ENCODE measurements at places on chromosomes 3 and 15. TPM values are rescaled to one million over a fixed set of nuclear protein-coding genes. Genes with fewer than 3 reads are reported as not detected.

- no peak for DNase-seq
Measured at GRCh38 chr3:151330899-151331298, 1.6 kb upstream of the P2RY13 start.

DNA sequence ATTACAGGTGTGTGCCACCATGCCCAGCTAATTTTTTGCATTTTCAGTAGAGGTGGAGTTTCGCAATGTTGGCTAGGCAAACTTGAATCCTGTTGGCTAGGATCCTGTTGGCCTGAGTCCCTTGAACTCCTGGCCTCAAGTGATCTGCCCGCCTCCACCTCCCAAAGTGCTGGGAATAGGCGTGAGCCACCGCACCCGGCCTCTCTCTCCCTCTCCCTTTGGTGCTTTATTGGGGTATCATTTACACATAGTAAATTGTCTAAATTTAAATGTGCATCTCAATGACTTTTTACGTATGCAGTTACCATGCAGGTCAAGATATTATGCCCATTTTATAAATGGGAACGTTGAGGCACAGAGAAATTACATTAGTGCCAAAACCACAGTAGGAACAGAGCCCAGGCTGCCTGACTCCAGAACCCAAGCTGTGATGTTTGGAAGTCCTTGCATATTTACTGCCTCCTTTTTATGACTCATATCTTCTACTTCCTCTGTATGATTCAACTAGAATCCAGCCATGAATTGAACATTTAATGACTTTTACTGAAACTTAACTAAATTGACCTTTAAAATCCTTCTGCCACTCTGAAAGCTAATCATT lies 34.0 kb upstream of the RPP14 start:
- peak; percentile 54 for DNase-seq

DNA sequence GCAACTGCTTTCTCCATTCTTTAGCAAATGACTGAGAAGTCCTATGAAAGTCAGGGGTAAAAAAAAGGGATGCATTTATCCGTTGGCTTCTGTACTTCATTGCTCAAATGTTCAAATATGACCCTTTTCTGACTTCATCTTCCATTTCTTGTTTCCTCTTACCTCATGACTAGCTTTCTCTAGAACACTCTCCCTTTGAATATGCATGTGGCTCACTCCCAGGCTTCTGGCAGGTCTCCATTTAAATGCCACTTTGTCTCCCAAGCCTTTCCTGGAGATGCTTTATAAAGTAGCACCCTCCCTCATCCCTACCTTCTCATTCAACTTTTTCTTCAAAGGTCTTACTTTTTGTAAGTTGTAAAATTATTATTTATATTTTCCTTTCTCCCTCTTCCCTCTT lies 781.8 kb downstream of the NAALADL2 start:
- DNase-seq, result no peak

DNA sequence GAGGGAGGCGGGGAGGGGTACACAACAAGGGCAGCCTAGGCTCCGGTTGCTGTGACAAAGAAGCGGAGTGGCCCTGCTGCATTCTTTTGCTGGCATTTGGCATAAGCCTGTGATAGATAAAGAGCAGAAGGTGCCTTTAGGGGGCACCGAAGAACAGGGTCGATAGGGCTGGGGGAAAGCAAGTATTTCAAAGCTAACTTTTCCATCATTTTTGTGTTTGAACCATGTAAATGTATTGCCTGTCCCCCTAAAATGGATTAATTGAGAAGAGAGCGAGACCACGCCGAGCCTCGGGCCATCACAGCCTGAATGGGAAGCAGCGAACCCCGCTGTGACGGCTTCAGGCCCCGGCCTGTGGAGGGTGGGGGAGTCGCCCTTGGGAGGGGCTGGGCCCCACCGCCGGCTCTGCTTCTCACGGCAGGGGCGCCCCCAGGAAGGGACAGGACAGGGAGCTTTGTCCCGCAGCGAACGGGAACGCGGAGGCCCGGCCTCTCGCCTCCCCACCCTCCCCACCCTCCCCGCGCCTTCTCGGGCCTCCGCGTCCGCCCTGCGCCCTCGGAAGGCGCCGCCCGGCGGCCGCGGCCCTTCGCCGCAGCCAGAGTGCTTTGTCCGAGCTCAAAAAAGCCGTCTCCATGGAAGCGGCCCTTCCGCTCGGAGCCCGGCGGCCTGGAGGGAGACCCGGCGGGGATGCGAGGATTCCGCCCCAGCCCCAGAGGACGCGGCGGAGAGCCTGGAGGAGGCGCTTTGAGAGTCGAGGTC lies 32.4 kb upstream of the ALDH1L1 start:
- no peak for DNase-seq

- DNase-seq, result peak; percentile 53
Measured at GRCh38 chr3:14537590-14538450, 2.3 kb downstream of the GRIP2 start.

The ABTB1 gene
- 1.3 TPM for total RNA-seq

The CRABP1 gene
- not detected for total RNA-seq

- DNase-seq, result no peak
Measured at GRCh38 chr3:135224815-135225362, 429.8 kb downstream of the EPHB1 start.

DNA sequence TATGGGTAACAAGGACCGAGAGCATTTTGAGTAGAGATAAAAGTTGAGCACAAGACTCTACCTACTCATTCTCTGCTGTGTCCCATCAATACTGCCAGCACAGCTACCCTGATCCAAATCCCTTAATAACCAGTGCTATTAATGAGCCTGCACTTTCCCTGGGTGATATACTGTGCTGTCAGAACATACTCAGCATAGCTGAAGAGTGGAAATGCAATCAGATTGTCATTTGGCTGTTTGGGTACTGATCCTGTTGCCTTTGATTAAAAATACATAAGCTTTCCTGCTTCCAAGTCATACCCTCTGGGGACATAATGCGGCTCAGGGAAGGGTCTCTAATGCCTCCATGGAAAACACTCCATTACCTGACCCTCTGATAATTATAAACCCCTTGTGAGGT lies 917.5 kb downstream of the SQOR start:
- no peak for DNase-seq

The PP2D1 gene
- not detected for total RNA-seq

The ITGB5 gene
- total RNA-seq, result 103 TPM

The RUBCN gene
- 27.1 TPM for total RNA-seq

The TMEM212 gene
- not detected for total RNA-seq

DNA sequence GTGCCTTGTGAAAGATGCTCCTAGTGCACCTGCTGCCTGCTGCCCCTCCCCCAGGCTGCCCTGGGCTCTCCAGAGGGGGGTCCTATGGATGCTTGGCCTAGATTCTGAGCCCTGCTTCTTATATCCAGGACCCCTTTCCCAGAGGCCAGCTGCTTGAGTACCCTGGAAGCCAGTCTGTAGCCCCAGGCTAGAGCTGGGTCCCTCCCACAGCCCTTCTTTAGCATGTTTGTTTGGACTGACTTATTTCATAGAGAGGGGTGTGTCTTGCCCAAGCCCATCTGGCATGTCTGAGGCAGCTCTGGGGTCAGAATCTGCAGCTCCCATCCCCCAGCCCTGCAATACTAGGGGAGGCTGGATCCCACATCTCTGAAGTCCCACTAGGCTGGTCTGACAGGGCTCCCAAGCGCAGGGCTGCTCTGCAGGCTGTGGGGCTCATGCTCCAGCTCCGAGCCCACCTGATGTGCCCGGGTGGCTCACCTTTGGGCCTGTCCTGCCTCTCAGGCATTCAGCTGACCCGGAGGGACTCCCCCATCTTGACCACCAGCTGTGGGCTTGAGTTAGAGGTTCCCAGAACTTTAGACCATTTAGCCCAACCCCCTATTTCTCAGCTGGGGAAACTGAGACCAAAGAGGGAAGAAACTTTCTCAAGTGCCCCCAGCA lies 3.1 kb downstream of the CHRNB4 start:
- no peak for DNase-seq

DNA sequence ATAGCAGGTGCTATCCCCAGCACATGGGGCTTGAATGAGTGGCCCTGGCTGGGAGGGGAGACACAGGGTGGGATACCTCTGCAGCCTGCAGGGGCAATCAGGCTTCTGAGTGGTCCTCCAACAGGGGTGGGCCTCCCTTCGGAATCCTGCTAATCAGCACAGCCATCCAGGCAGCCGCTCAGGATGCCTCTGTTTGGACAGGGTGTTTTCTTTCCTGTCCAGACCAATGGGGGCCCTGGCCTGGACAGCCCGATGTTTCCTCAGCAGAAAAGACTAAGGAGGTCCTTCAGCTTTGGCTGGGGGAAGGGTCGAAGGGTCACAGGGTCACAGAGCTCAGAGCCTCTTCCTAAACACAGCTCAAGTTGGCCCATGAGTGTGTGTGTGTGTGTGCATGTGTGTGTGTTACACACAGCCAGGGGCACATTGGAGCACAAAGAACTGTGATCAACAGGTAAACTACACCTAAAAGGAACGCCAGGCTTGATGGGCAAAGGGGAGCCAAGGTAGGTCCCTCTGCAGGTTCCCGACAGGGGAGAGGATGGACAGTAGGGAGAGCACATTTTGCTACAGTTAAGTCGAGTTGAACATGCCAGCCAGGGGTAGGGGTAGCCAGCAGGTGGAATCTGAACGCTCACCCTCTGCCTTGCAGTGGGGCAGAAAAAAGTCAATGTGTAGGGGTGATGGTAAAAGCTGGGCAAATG lies 1.1 kb upstream of the HAPLN3 start:
- no peak for DNase-seq

DNA sequence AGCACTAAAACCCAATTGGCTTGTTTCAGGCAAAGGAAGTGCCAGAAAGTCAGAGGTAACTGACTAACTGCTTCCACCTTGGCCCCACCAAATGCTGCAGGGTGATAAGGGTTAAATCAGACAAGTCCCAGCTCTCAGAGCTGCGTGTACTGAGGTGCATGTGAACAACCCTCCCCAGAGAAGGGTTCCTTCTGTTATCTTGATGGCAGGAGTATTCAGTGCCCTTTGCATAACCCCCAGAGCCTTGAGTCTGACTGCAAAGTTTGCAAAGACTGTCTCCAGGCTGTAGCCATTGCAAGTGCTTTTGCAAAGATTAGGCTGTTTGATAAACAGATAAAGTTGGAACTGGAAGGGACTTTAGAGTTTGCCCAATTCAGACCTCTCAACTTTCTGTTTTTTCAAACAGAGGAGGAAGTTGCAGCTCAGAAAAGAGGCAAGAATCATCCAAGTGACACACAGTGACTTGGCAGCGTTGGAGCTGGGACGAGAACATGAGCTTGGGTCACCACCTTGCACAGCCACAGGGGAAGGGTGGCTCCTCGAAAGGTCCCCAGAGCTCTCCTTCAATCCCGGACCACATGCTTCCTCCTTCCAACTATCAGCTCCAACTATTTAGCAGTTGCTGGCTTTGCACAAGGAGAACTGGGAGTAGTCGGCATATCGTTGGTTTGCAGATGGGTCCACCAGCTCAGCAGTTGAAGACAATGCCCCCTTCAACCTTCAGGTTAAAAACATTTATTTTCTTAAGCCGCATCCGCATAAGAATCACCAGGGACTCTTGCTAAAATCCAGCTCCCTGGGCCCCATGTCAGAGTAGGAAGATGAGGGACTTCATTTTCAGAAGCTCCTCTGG lies 224.8 kb upstream of the HES1 start:
- DNase-seq, result no peak

Measured in SK-MEL-5 (cell line).